Stimulated activated CD8-positive, alpha-beta memory T cell treated with anti-CD3 and anti-CD28 coated beads, Interleukin-4, amount 100 ng/mL, for 1 hour (primary cell): ENCODE measurements at places on chromosomes 11 and 22.

DNA sequence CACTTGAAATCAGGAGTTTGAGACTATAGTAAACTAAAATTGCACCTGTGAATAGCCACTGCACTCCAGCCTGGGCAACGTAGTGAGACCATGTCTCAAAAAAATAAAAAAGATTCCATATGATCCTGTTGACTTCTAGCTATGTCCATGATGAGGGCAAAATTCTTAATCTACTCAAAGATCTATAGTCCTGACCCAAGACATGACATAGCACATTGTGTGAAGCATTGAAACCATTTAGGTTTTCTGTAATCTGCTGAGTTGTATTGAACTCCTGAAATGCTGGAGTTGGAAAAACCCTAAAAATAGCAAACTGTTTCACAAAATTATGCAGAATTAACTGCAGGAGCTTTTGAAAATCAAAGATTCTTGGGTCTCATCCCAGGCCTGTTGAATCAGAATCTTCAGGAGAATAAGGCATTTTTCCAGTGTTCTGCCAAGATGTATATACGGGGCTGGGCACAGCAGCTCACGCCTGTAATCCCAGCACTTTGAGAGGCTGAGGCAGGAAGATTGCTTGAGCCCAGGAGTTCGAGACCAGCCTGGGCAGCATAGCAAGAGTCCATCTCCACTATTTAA is 29.8 kb upstream of the LDHA start:
- no peak for DNase-seq

DNA sequence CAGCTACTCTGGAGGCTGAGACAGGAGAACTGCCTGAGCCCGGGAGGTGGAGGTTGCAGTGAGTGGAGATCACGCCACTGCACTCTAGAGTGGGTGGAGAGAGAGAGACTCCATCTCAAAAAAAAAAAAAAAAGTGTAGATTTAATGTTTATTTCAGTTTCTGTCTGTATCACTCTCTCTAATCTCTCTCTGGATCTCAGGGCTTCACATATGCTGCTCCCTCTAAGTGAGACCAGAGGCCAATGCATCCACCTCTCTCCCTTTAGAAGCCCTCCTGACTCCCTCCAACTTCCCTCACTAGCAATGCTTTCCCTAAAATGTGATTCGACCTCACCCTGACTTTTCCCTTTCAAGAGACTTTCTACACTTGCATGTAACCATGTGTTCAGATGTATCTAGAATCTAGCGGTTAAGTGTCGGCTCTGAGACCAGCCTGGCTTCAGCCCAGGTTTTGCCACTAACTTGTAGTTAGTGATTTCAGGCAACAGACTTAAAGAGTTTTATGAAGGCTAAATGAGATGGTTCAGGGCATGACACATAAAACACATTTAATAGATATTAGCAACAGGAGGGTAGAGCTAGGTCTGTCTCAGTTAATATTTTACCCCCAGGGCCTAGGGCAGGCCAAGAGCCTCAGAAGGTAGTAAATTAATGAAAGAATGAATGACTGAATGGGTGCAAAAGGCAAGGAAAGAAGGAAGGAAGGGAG is 364.3 kb downstream of the LARGE1 start:
- DNase-seq = no peak

- no peak for DNase-seq
Observed at GRCh38 chr11:7604331-7604955, 68.9 kb downstream of the CYB5R2 start.

- no peak for DNase-seq
Observed at GRCh38 chr22:29212743-29213142, 7.0 kb downstream of the EMID1 start.

- no peak for DNase-seq
Observed at GRCh38 chr11:84720706-84721402, 906.3 kb downstream of the DLG2 start.

DNA sequence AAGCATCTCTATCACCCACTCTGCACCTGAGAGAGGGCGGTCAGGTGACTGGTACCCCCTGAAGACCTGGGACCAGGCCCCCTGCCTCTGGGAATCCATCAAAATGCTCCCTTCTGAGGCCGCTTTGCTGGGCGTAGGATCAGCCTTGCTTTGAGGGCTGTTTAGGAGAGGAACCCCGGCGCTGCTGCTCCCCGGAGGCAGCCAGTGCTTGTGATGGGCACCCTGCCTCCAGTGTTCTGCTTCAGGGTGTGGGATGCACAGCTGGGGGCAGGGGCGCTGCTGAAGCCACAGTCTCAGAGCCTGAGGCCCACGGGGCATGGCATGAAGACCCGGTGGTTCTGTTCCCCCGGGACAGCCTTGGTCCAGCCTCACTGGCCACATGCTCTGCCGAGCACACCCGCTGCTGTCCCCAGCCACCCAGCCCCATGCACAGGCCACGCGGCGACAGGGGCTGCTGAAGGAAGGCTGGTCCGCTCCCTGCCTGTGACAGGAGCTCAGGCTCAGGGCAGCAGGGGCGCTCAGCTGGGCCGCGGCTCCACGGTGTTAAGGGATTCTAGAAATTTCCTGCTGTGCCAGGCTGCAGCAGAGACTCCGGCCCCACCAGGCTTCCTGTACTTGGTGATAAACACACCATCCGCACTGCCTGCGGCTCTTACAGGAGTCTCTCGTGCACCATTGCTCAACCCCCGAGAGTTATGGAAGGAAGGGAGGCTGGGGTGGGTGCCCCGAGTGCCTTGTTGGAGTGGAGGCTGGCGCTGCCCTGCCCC is 91.0 kb downstream of the KCNQ1 start:
- no peak for DNase-seq

DNA sequence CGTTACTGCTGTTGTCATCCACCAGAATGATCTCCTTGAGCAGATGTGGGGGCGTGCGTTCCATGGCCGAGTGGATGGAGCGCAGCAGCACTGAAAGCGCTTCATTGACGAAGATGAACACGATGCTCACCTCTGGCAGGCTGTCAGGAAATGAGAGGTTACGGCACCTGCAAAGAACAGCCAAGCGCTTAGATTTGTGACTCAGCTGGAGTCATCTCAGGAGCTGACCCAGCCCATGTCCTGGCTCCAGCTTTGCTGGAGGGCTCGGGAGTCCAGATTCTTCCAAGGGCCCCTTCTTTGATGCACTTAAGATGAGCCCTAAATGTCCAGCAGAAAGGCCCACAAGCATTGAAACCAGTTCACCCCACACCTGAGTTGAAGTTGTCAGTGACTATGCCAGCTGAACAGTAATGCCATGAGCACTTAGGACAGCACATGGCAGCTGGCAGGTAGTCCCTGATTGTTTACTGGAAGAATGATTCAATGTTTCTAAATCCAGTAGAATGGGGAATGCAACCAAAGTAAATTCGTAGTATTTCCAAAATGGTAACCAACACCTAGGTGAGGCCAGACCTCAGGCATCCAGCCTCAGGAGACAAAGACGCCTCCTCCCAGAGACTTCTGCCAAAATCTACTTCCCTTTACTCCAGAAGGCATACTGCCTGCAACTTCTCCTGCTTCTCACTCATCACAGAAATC is 79.7 kb upstream of the CSNK2A3 start:
- no peak for DNase-seq

DNA sequence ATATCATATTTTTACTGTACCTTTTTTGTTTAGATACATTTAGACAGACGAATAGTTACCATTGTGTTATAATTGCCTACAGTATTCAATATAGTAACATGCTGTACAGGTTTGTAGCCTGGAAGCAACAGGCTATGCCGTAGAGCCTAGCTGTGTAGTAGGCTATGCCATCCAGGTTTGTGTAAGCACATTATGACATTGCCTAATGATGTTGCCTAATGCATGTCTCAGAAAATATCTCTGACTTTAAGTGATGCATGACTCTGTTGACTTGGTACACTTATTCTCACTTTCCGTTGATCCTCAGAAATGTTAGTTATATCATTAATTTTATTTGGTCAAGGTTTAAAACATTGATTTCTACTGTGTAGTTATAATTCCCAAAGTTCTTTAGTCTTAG is 39.9 kb downstream of the OR2AT4 start:
- DNase-seq = no peak

GRCh38 chr11:32333320-32333991 is 101.9 kb downstream of the WT1 start:
- no peak for DNase-seq

GRCh38 chr11:93524858-93525257 is 18.3 kb downstream of the SMCO4 start:
- no peak for DNase-seq

DNA sequence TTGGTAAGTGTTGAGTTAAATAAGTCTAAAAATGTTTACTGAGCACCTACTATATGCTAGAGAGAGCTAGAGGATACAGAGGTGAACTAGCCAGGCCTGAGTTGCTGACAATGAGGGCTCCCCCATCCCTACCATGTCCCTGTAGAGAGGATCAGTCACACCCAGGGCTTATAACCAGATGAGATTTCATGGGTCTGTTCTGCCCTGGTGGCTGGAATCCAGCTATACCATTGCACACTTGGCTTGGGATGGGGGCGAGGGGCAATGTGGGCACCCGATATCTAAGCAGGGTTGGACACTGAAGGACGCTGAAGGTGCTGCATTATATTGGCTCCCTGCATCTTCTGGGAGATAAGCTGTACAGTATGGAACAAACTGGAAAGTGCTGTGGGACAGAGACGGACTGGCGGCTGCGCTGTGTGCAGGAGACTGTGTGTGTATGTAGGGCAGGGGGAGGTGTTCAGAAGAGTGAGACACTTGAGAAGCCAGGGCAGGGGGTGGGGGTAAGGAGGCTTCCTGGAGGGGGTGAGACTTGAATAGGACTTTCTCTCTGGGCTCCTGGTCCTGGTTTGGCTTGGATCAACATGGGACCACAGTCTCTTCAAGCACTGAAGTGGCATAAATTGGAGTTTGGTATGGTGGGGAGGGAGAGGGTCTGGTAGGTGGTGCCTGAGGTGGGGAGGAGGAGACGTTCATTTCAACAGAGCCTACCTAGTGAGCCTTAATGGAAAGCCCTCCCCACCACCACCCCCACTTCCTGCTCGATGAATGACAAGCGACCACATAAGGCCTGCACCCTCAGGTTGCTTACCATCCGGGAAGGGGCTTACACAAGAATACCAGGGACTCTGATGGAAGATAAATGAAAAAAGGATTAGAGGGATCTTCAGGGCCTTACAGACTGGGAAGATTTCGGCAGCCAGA is 1.8 kb downstream of the CD82 start:
- no peak for DNase-seq

DNA sequence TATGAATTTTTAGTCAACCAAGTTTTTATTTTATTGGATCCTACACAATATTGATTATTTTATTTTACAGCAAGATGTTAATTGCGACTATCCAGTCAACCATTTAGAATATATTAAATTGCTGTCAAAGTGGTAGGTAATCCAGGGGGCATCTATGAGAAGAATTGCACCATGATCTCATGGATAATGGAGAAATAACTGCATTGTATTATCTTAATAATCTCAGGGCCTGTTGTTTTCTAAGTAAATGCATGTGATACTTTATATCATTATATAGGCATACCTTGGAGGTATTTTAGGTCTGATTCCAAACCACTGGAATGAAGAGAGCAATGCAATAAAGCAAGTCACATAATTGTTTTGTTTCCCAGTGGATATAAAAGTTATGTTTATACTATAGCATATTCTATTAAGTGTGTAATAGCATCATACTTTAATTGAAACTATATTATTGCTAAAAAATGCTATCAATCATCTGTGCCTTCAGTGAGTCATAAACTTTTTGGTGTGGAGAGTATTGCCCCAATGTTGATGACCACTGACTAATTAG is 595.4 kb upstream of the CHORDC1 start:
- no peak for DNase-seq

- no peak for DNase-seq
Observed at GRCh38 chr22:32158712-32159533, at the start of gene C22orf42. TSS of gene C22orf42 (minus strand) at chr22:32159303. CDS start at chr22:32159215, 88 bp downstream.

DNA sequence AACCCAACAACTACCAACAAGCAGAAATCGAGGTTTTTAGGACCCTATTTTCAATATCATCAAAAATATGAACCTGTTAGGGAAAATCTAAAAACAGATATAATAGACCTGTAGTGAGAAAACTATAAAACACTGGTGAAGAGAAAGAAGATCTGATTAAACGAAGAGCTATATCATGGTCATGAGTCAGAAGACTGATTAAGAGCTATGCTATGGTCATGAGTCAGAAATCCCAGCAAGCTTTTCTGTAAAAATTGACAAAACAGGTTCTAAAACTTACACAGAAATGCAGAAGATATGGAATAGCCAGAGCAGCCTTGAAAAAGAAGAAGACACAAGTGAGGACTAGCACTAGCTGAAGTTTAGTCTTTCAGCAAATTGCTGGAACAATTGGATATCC is 345.0 kb downstream of the TBC1D22A start:
- DNase-seq = no peak

- no peak for DNase-seq
Observed at GRCh38 chr11:69558519-69558941, 77.1 kb downstream of the LINC01488 start.

GRCh38 chr11:22582151-22582410 is 43.5 kb downstream of the FANCF start:
- DNase-seq = no peak

DNA sequence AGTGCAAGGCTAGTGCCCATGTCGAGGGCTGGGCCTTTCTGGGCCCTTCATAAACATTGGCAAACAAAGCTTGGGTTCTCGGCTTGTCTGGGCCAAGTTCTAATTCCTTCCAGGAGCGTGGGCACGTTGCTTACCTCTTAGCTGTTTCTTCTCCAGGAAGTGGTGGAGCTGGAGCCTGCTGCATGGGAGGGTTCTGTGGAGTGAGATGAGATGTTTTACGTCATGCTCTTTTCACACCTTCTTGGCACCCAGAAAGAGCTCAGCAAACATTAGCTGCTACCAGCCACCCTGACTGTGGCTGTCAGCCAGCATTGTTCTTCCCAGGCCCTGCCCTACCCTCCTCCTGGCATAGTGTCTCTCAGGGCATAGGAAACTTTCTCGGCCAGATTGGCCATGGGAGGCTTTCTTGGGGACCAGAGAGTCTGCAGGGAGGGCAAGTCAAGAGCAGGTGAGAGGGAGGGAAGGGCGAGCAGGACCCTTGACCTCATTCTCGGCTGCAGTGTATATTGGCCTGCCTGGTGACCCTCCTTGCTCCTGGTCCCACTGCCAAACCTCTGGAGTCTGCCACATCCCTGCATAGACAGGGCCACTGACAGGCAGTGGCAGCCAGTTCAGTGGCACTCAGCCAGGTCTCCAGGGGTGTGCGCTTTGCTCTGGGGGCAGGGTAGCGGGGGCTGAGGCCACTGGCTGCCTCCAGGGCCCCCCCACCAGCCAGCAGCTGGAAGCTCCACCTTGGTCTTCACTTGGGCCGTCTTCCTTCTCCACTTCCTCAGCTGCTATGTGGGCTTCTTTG is 98.8 kb downstream of the BCR start:
- DNase-seq = no peak

DNA sequence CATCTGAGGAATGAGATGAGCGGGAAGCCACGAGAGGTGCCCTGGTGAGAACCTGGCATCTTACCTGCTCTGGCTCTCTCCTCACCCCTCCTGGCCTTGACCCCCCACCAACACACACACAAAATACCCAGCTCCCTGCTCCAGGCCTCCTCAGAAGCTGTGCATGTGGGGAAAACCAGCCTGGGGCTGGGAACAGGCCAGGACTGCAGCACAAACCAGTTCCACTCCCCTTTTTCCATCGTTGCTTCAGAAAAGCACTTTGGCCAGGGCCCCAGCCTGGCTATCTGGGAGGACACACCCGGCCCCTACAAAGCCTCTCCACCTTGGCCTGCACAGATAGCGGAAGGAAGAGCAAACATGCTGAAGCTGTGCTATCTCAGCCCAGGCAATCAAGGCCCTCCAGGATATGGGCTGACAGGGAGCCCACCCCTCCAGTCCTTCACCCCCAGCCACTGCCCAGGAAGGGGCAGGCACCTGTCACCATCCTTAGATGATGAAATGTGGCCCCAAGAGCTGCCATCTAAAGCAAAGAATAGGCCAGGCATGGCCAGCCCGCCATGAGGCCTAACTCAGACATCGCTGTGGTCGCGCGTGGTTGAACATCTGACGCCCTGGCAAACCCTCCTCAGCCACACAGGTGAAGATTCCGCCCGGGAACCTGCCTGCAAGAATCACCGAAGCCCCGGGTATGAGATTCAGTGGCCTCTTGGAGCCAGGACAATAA is 35.4 kb downstream of the PISD start:
- DNase-seq = no peak
